ENCODE measurements at places on chromosomes 2 and 18.

DNA sequence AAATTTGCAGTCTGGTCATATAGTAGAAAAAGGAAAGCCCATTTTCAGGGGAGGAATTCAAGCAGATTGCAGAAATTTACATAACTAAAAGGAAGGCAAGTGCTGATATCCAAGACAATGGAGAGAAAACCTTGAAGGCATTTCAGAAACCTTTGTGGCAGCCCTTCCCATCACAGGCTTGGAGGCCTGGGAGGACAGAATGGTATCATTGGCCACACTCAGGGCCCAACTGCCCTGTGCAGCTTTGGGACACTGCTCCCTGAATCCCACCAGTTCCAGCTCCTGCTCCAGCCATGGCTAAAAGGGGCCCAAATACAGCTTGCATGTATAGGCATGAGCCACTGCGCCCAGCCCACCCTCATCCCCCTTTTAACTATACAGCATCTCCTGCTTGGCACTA, 81.1 kb upstream of the NYAP2 start:
- no peak for DNase-seq

DNA sequence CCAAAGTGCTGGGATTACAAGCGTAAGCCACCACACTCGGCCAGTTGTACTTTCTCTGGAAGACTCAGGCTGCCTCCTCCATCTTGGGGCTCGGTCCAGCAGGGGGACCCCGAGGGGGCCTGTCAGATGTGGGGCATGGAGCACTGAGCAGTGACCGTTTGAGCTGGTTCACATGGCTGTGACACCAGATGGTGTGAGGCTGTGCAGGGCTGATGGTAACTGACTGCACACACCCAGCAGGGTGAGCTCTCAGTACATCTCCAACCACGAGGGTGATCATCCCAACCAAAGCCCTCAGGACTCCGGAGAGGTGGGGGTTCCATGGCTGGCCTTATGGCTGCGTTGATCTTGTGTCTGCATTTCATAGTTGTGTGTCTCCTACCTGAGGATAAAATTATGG, 63.4 kb downstream of the FAM168B start:
- no peak for DNase-seq

DNA sequence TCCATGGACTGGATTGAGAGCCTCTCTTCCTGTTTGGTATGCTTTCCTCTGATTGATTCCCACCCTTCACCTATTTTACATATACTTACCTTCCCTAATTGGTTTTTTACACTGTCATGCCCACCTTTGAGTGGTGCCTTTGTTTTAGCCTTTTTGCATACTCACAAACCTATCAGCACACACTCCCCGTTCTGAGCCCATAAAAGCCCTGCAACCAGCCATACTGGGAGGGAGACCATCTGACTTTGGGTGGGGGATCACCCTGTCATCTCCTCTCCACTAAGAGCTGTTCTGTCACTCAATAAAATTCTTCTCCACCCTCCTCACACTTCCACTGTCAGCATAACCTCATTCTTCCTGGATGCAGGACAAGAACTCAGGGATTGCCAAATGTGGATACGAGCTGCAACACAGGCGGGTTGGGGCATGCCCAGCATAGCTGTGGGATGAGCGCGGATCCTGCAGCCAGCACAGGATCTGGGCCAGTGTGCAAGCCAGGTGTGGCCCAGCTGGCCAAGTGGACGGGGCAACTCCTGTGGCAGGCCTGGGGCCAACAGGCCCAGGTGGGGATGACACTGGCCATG, 9.4 kb upstream of the MOB1A start:
- no peak for DNase-seq

DNA sequence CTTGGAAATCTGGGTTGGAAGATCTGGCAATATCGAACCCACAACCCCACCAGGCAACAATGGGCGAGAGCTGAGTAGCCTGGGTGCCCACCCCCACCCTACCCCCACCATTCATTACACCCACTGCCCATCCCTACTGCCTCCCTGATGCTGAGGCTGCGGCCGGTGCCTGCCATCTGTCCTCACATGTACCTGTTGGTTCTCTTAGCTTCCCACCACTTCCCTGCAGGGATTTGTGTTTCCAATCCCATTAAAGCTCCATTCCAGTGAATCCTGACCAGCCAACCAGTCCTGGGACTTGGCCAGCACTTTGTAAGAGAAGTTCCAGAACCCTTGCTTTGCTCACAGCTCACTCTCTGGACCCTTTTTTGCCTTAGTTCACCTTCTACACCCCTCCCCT, 163.0 kb upstream of the SH3BP4 start:
- no peak for DNase-seq

DNA sequence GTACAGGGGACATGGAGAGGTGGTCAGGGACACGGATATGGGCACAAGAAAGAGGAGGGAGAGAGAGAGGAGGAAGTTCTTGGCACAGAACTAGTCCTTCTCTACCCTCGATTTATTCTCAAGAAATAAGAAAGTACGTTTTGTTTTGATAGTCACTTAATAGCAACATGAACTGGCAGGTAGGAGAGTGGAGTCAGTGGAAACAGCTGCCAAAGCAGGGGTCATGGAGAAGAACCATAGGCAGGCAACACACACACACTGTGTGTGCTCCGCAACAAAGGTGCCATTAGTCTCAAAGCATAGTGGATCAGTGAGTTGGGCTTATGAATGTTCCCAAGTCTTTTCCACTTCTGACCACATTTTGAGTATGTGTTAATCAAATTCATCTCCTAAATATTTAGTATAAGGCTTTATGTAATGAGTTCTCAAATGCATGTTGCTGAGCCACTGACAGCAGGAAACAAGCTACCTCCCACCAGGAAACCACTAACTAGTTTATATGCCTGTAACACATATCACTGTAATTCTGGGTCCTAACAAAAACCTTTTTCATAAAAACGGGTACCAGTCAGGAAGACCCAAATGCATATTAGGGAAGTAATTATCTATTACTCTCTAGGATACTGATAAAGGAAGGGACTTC, 41.1 kb downstream of the IWS1 start:
- no peak for DNase-seq

GRCh38 chr2:51387235-51387634, 355.3 kb upstream of the NRXN1 start:
- no peak for DNase-seq

GRCh38 chr2:207632575-207633493, 7.6 kb upstream of the METTL21A start:
- DNase-seq, result no peak

- DNase-seq, result no peak
Measured at GRCh38 chr2:96486696-96487095, 18.5 kb downstream of the NEURL3 start.

- no peak for DNase-seq
Measured at GRCh38 chr2:133077269-133077822, 407.3 kb upstream of the LYPD1 start.

- no peak for DNase-seq
Measured at GRCh38 chr2:232949016-232949415, 64.0 kb downstream of the NGEF start.

DNA sequence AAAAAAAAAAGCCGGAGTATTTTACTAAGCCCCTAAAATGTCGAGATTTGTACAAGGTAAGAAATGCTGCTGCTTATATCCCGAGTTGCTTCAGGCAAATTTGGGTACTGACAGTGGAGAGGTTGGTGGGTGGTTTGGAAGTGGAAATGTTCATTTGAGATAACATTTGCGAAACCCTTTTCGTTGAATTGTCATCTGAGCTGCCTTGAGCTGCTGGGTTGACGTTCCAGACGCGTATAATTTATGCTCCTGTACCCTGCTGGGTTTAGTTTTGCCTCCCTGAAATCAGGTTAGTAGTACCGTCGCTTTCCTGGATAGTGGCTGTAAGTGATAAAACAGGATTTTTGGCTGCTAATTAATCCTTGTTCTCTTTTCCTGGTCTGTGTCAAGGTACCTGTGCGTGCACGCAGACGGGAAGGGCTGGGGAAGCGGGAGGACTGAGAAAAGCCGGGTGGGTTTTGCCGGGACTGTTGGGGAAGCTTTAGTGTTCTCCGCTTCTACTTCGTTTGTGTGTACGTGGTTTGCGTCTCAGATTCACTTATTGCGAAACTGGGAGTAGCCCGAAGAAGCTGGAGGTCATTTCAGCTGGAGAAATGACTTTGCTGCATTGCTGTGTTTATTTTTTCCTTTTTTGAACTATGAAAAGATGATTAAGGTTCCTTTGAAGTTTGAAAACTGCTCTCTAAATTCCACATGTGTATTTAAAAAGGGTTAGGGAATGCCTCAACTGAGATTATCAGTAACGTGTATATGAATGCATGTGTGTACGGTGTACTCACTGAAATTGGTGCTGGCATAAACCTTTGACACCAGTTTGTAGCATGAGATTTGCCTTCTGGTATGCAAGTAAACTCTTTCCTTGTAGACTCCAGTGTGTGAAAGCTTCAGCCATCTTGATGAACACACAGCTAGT, 709 bp downstream of the UGP2 start:
- DNase-seq, result peak; percentile 26

DNA sequence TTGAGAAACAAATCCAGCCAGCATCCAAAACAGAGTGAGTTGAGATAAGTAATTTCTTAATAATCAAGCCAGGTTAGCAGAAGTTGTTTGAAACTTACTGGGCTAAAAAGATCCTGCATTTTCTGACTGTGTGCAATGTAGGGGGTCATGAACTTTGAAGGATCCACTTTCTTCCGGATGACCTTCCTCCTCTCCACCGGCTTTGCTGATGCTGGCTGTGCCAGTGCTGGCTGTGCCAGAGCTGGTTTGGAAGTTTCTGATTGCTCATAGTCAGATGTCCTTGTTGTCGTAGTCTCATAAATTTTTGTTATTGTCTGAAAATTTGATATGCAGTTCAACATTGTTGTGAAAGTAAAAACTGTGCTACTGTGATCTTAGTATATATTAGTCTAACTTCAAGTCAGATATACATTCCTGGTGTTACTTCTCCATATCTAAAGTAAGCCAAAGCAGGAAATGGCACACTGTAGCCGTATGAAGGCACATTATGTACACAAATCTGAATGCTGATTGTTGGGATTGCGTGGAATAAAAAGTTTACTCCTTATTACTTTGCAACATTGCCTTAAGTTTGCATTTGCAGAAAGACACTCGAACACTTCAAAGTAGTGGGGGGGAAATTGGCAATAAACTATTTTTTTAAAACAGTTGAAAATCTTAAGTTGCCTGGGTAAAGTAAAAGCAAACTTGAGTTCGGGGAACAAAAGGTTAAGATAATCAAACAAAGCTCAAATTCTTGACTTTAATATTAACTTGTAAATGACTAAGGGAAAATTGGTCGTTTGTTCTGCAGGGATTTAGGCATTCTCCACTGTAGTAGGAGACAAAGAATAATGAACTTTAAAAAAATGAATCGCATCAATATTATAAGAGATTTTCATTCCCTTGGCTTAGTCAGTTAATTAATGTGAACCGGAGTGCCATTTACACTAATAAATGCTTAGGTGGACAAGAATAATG, 6.4 kb downstream of the NEB start:
- DNase-seq, result no peak

DNA sequence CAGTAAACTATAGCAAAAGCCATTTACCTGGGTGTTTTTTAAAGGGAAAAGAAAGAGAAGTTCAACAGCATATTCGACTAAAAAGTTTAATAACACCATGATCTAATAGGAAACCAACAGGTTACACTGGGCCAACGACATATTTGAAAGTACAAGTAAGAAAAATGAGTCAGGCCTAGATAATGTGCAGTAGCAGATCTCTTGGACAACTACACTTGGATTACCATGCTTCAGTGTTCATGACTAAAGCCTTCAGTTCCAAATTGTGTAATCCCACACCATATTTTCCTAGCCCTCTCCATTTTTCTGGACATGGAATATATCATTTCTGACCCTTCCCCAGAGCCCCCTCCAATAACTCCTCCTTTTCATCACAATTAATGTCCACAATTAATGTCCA, 39.1 kb upstream of the FIGN start:
- DNase-seq, result no peak

- DNase-seq, result peak; percentile 36
Measured at GRCh38 chr18:44586782-44587524, 93.7 kb upstream of the SETBP1 start.

- no peak for DNase-seq
Measured at GRCh38 chr18:35141077-35141476, 99.8 kb upstream of the ZNF397 start.

DNA sequence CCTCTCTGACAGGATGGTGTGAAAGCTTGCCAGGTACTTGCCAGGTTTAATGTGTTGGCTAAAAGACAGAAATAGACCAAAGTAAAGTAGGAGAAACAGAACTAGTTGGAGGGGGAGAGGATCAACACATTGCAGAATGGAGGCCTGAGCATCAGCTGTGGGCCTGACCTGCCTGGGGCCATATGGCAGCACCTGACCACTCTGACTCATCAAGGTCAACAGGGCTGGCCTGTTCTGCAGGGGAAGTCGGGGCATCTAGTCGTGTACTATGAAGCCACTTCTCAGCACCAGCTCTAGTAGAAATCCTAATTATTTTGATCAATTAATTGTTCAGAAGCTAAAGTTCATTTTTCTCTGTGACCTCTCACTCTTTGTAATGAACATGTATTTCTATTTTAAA, 35.8 kb upstream of the NOSTRIN start:
- DNase-seq, result no peak

DNA sequence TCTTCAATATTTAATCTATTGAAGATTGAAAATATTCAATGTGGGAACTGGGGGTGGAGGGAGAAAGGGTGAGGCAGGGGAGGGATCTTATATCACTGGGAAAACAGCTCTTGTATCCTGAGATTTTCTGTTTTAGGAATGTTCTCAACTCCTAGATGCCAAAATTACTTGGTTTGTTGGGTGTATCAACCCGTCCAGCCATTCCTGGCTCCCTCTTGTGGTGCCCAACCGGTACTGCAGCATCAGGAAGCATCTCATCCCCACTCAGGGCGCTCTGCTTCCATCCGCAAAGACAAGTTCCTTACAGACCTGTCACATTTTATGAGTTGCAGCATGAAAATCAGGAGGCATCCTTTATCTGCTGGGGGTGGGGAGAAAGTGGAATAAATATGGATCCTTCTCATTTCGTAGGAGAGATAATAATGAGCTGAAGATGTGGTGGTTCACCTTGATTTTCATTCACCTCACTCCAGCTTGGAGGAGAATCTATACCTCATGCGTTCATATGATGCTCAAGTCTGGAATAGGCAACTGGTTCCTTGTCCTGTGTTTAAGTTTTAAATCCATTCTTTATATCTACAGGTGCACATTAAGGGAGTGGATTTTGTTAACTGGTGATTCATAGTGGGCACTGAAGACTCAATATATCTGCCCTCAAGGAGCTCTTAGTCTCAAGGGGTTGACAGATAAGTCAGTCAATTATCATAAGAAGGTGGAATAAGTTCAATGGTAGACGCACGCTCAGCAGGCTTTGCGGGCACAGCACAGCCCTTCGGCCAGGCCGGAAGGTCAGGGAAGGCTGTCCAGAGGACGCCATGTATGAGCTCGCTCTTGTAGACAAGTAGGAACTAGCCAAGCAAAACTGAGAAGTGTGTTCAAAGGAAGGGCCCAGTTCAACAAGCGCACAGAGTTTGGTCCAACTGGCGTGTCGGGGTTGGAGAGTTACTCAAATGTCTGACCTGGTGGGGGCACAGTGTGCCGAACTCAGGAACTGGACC, 127.3 kb downstream of the RNF144A start:
- DNase-seq, result peak; percentile 39

GRCh38 chr2:133682906-133683305, 114.6 kb upstream of the NCKAP5 start:
- no peak for DNase-seq

Measured in C1 segment of cervical spinal cord (tissue), 14 donors.